Esophagus squamous epithelium (tissue), 5 donors: ENCODE measurements at places on chromosomes 7 and 10.

GRCh38 chr7:129118976-129119375 lies 25.5 kb upstream of the TSPAN33 start:
- no peak for DNase-seq

DNA sequence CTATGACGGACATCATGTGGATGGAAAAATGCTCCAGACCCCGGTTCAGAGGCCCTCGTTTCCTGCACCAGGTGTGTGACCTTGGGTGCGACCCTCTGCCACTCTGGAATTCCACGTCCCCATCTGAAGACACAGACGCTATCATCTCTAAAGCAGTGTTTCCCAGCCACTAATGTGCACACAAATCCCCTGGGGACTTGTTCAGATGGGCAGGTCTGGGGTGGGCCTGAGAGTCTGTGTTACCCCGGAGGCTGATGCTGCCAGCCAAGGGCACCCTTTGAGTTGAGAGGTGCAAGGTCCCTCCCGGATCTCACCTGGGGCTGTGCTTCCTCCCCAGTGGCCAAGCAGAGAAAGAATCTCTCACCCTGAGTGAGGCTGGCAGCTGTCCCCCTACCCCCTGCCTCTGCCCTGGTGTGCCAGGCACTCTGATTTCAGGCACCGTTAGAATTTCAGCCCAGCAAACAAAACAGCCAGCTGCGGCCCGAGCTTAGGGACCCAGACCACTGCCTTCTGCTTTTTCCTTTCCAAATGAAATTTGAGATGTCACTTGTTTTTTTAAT lies 90.0 kb downstream of the SLIT1 start:
- no peak for DNase-seq

DNA sequence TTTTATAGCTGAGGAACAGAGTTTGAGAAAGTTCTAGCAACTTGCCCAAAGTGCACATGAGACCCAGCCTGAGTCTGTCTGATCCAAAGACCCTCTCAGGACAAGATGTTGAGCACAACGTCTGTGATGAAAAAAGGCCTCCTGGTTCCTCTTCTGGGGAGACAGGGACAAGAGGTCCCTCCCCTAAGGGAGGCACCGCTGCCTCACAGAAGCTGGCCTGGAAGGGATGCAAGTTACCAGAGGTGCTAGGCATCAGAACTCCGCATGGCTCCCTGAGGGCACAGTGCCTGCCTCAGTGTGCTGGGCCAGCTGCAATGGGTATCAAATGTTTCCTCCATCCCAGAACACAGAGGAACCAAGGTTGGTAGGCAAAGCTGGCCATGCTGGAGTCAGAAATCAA lies 302.4 kb downstream of the GRID1 start:
- no peak for DNase-seq

GRCh38 chr7:129354428-129355157 lies 79.6 kb upstream of the STRIP2 start:
- no peak for DNase-seq

DNA sequence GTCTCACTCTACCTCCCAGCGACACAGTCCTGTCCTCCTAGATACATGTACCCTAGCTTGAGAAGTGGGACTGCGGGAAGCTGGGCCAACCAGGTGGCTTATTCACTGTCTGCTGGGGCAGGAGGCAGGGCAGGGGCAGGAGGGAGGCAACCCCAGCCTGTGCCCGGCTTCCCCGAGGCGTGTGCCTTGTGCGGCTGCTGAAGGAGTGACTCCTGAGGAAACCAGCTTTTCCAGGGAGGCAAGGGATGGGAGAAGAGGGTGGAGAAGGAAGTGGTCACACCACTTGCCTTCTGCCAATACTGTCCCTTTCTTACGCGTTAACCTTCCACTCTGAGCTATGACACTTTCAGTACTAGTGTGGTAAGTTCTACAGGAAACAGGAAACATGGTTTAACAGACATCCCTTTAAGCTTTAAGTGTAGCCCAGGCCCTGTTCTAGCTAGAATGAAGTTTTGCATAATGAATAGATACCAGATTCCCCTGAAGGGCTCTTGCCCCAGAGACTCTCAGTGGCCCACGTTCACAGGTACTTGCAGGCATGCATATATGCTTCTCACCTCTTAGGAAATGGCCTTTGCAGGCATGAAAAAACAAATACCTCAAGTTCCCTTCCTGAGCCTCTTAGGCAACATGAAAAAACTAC lies 40.6 kb downstream of the SYPL1 start:
- no peak for DNase-seq

- no peak for DNase-seq
Observed at GRCh38 chr10:3925184-3925583, 140.2 kb upstream of the KLF6 start.

GRCh38 chr10:17092986-17093803 lies 36.4 kb downstream of the CUBN start:
- DNase-seq, result no peak

GRCh38 chr10:22619101-22619500 lies 95.3 kb downstream of the PIP4K2A start:
- no peak for DNase-seq

DNA sequence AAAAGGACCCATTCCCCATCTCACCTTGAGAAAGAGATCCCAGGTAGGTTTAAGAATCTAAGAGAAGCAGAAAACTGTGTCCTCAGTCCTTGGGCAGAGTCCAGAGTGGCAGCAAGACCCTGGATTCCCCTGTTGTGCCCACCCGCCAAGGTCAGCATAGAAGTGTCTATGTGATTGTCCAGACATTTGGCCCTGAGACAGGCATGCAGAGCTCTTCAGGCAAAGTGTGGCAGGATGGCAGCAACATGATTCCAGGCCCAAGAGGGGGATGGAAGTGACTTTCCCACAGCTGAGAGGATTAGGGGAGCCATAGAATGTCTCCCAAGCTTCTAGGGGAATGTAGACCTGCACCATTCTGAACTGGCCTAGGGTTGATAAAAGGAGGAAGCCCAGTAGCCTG lies 39.1 kb upstream of the OPALIN start:
- no peak for DNase-seq

GRCh38 chr10:13707156-13707881 lies 120.6 kb downstream of the PRPF18 start:
- no peak for DNase-seq

DNA sequence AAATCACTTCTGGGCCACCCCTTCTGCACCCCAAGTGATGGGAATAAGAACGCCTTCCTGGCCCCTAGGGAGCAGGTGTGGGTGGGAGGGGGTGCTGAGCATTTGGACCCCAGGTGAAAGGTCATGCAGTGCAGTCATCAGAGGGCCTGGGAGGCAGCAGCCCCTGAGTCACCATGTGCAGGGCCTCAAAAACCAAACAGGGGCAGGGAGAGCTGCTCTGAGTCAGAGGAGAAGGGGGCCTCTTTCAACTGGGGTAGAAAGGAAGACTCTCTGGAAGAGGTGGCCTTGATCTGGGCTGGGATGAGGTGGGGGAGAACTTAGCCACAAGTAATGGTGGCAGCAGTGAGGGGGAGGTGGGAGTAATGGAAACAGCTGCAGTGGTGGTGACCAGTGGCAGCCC lies 164.3 kb downstream of the BUB3 start:
- no peak for DNase-seq

DNA sequence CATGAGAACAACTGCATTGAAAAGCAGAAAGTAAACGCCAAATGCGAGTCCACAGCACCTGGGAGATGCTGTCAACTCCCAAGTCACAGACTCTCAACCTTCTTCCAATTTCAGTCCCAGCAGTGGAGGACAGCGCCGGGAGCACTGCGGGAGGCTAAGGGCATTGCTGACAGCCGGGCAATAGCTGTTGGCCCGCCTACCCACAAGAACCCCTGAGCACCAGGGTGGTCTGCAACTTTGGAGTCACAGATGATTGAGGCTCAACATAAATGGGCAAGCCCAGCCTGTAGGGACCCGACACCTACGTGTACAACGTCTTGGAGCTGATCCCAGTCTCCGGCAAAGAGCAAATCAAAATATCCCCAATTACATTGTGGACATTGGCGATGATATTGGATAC lies 262.9 kb downstream of the TCERG1L start:
- no peak for DNase-seq

GRCh38 chr10:76318211-76318610 lies 886.8 kb downstream of the LRMDA start:
- no peak for DNase-seq

GRCh38 chr7:143252006-143252405 lies 11.2 kb upstream of the GSTK1 start:
- no peak for DNase-seq

DNA sequence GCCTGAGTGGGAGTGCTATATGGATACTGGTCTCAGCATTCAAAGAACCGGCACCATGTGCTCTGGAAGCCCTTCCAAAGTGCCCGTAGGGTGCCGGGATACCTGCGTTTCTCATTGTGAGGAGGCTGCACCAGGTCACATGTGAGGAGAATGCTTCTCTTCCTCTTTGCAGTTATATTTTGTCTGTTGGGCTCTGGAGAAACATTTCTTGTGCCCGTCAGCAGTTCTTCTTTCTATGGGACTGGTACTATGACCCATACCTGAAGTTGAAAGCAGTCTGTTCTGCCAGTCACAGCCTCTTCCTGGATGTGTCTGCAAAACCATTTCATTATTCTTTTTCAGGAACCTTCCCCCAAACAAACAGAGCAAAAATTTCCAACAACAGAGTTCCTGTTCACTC lies 465.0 kb downstream of the SUGCT start:
- no peak for DNase-seq

DNA sequence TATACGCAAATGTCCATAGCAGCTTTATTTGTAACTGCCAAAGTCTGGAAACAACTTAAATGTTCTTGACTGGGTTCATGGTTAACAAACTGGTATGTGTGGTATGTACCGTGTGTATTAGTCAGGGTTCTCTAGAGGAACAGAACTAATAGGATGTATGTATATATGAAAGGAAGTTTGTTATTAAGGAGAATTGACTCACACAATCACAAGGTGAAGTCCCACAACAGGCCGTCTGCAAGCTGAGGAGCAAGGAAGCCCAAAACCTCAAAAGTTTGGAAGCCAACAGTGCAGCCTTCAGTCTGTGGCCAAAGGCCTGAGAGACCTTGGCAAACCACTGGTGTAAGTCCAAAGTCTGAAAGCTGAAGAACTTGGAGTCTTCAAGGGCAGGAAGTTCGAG lies 66.8 kb downstream of the TMEM168 start:
- DNase-seq, result no peak

GRCh38 chr7:68176974-68177373 lies 1180.3 kb downstream of the TYW1 start:
- no peak for DNase-seq

DNA sequence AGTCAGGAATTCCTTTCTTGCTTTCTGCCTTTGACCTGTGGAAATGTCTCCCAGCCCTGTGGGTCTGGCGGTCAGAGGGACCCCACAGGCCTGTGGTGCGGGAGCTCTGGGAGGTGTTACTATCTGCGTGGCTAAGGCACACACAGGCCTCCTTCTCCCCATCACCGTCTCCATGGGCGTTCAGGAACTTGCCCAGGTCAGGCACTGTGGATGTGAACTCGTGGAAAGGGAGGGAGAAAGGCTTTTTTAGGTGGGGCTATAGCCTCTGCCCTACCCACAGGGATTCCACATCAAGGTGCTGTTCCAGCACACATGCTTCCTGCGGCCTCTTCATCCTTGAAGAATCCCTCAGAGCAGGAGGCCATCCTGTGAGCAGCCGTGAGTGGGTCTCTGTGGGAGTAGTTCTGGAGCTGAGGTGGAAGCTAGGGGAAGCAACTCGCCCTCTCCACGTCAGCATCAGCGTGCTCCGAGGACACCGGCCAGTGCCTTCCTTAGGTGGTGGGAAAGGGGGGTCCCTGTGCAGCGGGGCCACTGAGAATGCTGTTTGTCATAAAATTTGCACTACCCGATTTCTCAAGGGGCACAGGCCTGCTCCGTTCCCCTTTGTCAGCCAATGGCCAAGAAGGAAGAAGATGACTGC lies 7.5 kb upstream of the ATP6V0E2 start:
- DNase-seq, result no peak

DNA sequence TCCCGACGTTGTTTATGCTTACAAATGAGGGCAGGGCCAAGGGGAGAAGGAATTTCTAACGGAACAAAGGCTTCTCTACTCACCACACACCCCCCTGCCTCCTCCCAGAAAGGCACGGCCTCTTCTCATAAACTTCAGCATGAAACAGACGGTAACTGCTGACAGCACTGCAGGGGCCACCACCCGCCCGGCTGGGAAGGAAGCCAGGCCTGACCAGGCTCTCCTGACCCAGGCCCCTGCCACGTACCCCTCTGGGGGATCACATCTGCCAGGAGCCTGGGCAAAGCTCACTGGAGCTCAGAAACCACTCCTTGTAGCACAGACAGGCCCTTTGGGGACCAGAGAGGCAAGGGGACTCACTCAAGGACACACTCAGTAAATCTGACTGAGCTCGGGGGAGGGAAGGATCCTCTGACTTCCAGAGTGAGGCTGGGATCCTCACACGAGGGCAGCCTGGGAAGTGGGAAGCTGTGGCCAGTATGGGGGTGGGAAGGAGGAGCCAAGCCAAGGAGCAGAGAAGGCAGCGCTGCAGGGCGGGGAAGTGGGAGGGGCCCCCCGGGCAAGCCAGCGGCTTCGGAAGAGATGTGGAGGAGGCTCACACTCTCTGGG lies 46.1 kb downstream of the ZCCHC24 start:
- no peak for DNase-seq

DNA sequence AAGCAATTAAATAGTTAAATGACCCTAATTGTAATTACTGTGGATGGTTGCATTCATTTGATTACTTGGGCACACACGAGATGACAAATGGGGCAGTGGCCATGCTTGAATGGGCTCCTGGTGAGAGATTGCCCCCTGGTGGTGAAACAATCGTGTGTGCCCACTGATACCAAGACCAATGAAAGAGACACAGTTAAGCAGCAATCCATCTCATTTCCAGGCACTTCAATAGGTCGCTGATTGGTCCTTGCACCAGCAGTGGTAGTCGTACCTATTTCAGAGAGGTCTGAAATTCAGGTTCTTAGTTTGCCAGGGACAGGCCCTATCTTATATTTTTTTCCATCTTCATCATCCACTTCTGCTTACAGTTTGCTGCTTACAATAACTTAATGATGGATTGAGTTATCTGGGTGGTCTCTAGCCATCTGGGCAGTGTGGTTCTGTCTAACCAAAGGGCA lies 8.3 kb downstream of the PCBD1 start:
- no peak for DNase-seq

- no peak for DNase-seq
Observed at GRCh38 chr7:141306081-141306480, 232.2 kb downstream of the TMEM178B start.

DNA sequence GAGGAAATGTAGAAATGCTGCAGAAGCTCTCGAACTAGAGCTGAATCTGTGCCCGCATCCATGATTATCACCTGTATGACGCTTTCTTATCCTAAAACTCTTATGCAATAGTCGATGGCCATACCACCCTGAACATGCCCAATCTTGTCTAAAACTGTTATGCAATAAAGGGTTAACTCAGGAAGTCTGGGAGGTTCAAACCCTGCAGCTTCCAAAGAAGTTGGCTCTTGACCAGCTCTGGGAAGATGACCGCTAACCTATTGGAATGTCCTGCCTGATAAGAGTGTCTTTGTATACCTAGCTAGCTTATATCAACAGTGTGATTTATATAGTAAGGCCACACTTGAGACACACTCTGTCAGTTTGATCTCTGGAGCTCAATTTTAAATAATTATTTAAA lies 3.4 kb upstream of the C10orf88 start:
- DNase-seq, result no peak

- no peak for DNase-seq
Observed at GRCh38 chr10:79127151-79127961, 58.6 kb downstream of the ZMIZ1 start.
